Islet precursor cell (in vitro differentiated cells): ENCODE measurements at places on chromosomes 3 and 15.

- DNase-seq: no peak
Observed at GRCh38 chr15:56102441-56102840, 109.0 kb upstream of the NEDD4 start.

DNA sequence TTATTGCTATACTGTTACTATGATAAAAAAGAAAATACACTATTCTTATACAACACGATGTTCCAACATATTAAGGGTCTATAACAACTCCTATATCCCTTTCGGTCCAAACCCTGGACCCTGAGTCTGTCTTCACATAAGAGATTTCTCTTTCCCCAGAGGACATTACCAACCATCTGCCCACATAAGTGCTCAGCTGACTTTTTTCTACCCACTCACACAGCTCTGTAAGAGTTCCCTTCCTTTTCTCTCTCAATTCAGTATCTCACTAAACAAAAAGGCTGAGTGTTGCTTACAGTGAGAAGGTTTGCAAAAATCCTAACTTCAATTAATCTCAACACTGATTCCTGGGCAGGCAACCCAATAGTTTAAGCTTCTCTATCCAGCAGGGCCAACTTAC, 30.5 kb downstream of the ITGB5 start:
- DNase-seq: no peak

DNA sequence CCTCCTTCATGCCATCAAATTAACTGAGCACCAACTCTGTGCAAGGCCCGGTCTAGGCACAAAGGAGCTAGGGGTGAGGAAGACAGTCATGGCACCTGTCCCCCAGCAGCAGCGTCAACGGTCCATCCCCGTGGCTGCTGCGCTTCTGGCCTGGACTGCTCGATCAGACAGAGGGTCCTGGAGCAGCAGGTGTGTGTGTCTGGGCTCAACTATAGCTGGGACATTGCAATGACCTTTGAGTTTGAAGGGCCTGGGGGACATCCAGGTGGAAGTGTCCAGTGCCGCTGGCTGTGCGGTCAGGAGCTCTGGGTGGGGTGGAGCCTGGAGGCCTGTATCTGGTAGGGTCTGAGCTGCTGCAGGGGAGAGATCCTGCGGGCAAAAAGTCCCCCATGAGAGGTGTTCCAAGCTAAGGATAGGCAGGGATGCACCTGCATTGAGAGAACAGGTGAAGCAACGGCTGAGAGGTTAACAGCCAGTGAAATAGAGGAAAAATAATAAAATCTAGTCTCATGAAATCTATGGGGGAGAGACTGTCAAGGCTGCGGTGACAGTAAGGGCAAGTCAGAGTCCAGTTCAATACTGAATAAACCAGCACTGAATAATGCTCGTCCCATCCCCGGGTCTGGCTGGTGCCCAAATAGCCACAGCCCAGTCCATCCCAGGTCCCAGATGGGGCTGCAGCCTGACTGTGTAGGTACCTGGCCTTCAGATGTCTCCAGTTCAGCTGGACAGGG, 25.4 kb upstream of the SLC41A3 start:
- no peak for DNase-seq

DNA sequence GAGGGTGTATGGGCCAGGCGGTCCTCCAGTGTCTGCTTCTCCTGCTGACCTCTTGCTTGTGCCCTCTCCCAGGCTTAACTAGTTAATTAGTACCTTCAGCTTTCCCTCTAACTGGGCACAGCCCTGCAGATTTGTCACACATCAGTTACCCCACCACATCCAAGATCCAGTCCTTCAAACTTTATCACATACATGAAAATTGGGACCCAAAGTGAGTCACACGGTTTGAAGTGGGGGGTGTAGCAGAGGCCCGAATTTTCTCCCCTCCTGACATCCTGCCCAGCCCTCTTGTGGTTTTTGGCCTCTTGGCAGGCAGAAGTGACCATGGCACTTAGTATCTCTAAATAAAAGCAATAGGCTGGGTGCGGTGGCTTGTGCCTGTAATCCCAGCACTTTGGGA, 3.9 kb downstream of the MAPKAPK3 start:
- no peak for DNase-seq

- no peak for DNase-seq
Observed at GRCh38 chr3:186519021-186519658, 25.0 kb downstream of the CRYGS start.

DNA sequence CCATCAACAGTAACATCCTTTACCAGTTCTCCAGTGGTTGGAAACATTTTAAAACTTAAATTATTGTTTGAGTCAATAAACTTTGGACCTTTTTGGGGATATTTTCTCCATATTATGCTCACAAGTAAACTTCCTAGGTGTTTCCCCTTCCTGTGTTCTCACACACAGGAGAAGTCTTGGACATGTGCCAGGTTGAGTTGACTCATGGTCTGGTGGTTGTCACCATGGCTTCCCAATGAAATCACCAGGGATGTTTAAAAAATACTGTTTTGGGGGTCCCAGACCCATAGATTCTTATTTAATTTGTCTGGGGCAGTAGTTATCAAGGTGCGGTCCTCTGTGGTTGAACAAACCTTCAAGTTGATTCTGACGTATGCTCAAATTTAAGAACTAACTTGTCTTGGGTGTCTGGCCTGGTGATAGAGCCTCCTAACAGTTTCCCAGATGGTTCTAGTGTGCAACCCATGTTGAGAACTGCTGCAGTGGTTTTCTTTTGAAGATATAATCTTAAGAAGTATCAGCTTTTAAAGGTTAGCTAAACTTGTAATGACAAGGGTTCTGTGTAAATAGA, 291.8 kb downstream of the EDEM1 start:
- no peak for DNase-seq

DNA sequence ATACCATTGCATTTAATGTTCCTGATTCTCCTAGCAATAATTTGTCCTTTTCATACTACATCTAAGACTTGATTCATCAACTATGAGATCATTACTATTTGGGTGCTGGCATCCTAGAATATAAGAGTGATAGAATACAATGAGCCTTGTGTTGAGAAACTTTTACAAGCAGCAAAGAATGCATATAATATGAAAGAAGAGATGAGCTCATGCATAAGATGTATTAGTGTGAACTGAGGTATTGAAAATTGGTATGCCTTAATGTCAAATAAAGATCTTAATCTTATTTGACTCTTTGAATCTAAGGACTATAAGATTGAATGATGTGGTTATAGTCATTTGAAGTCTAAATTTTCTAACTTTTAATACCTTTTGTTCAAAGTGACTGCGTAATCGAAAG, 220.0 kb upstream of the ARHGEF26 start:
- no peak for DNase-seq

DNA sequence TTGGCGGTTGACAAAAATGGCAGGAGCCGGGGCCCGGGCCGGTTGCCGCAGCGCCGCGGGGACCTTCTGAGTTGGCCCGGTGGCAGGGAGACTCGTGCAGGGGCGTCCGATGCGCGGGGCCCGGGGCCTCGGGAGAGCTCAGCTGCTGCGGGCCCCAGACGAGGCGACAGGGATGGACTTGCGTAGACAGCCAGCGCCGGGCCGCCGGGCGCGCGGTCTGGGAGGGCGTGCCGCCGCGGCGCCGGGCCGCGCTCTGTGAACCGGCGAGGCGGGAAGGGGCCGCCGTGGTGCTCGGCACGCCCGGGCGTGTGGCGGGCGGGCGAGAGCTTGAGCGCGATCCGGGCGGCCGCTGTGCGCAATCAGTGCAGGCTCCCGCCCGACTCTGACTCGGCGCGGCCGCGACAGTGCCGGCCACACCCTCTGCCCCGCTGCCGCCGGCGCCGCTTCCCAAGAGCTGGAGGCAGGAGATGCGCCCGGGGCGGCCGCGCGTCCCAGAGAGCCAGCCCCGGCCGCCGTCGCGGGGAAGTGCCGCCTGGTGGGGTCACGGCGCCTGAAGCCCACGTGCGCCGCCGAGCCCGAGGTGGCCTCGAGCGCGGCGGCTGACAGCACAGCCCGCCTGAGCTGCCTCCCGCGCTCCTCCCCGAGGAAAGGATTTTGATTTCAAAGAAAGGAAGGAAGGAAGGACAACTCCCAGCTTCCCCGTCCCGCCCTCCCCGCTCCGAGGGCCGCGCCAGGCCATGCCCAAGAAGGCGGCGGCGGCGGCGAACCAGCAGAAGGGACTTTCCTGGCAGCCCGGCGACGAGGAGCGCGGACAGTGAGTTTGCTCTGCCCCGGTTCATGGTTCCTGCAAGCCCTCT, 657 bp downstream of the TLNRD1 start:
- peak; percentile 67 for DNase-seq

DNA sequence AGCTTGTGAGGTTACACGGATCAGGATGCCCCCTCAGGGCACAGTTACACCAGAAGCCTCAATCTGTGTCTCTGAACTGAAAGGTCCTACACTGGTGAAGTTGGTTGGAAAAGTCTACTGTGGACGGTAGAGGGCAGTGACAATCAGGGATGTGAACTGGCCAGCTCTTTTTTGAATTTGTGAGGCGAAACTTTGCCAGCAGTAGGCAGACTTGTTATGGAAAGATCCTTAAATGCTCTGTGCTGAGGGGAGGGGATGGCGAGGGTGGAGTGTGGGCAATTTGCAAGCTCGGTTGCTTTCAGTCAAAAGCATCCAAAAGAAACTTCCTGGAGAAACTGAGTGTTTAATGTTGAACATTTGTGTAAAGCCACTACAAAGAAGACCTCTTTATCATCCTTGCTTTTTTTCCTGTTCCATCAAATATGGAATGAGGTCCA, 127.4 kb upstream of the ABHD17C start:
- DNase-seq: peak; percentile 92

GRCh38 chr3:171231361-171231760, 204.8 kb upstream of the SLC2A2 start:
- DNase-seq: no peak

DNA sequence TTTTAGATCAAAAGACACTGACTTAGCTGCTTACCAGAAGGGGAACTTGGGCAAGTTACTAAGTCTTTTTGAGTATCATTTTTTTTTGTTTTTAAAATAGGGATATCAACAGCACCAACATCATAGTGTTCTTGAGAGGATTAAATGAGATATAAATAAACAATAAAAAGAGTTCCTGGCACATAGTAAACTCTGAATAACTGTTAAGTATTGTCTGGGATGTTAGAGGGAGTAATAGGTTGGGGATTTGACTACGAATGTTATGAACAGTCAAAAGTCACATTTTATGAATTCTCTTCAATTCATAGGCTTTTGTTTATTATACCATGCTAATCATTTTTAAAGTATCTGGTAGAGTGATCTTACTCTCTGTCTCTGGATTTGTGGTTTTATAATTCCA, 37.8 kb upstream of the FAH start:
- no peak for DNase-seq

GRCh38 chr3:129518038-129518561, 10.3 kb upstream of the RHO start:
- DNase-seq: no peak

GRCh38 chr3:161342629-161343028, 28.7 kb downstream of the SPTSSB start:
- no peak for DNase-seq

GRCh38 chr3:187000711-187001151, 70.4 kb downstream of the ST6GAL1 start:
- DNase-seq: no peak

DNA sequence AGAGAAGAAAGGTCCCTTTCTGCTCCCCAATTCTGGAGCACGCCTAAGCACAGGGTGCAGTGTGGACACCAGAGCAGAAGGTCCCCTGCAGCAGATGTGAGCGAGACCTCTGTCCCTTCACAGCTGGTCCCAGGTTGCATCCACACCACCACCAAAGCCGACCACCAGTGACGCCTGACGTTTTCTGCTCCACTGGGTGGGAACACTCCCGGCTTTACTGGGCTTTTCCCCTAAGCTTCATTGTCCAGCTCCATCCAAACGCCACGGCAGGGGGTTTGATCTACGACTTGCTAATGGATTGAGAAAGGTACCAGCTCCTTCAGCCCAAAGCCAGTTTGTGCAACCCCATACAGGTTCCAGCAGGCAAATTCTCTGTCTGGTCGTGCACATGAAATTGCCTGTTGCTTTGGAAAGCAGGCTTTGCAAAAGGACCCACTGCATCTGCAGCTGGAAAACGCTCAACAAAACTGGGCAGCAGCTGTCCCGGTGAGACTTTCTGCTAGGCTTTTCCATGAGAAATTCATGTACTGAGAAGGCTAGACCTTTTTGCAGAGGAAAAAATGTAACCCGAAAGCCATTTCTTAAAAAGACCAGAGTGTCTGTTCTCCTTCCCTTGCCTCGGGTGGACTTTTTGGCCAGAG, 31.1 kb downstream of the ADAMTS17 start:
- DNase-seq: no peak

- peak; percentile 89 for DNase-seq
Observed at GRCh38 chr3:5389057-5389456, 201.6 kb downstream of the EDEM1 start.

DNA sequence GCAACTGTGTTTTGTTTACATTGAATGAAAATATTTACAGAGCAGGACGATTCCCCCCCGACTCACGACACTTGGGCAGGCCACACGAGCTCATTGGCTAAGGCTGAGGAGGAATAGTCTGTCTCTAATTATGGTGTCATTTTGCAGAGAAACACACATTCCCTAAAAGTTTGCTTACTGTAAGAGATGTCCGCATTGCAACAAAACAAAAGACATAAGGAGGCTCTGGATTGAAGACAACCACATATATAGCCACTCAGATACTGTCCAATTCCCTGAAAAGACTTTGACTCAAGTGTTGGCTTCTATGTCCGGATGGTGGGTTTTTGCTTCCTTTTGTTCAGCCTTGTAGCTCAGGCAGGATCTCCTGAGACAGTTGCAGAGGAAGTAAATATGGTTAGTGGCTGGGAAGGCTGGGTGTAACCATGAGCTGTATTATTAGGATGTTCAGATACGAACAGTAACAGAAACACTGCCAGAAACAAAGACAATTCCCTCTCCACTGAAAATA, 170.4 kb downstream of the KLHL25 start:
- no peak for DNase-seq

GRCh38 chr15:89492111-89492641, 4.2 kb downstream of the RHCG start:
- DNase-seq: peak; percentile 74

DNA sequence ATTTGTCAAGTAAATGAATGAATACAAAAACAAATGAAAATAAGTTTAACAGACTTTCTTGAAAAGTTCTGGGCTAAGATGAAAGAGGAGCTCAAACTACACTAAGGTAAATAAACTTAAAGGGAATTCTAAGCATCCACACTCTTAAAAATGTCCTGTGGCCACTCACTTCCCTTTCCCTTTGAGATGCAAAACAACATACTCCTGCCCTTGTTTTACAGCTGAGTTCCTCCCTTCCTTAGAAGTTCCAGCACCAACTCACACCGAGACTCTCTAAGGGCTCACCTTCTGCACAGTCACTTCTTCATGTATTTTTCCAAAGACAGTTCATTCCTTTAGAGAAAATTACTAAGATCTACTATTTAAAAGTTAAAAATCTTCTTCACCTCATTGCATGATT, 123.3 kb upstream of the CMC1 start:
- no peak for DNase-seq

- DNase-seq: no peak
Observed at GRCh38 chr15:75583701-75584100, 4.6 kb upstream of the PTPN9 start.

GRCh38 chr3:13451301-13451673, 28.8 kb upstream of the HDAC11 start:
- no peak for DNase-seq

DNA sequence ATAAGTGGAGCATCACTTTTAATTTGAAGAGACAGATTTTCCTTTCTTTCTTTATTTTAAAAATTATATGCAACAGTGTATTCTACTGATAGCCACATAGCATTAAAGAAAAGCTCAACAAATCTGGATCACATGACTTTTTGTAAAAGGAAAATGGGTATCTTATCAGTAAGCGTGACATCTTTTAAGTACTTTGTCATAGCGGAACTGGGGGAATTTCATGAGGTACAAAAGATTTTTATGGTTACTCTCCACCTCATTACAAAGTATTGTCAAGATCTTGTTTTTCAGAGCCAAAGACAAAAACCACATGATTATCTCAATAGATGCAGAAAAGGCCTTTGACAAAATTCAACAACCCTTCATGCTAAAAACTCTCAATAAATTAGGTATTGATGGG, 219.6 kb upstream of the ZPLD1 start:
- DNase-seq: no peak
